ENCODE measurements at places on chromosomes 11 and 22.

DNA sequence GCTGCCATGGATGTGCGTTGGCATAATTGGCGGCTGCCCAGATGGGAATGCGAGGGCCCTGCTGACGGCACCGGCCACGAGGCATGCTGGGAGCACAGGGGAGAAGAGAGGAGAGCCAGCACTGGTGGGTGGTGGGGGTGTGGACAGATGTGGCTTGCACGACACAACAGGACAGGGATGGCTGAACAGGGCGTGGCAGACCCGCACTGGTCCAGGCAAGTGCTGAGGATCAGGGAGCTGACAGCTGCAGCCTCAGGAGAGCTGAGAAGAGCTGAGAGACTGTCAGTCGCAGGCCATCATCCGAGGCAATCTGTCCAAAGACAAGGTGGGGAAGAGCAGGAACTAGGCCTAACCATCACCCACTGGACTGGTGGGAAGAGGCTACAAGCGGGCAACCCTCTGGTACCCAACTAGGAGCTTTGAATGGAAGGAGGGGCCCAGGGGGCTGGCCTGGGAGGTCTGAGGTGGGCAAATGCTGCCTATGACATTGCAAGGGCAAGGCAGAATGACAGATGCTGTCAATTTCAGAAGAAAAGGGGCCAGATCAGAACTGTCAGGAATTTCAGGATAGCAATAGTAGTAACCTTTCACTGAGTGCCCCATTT lies 2.4 kb downstream of the GNB1L start:
- DNase-seq = no peak

DNA sequence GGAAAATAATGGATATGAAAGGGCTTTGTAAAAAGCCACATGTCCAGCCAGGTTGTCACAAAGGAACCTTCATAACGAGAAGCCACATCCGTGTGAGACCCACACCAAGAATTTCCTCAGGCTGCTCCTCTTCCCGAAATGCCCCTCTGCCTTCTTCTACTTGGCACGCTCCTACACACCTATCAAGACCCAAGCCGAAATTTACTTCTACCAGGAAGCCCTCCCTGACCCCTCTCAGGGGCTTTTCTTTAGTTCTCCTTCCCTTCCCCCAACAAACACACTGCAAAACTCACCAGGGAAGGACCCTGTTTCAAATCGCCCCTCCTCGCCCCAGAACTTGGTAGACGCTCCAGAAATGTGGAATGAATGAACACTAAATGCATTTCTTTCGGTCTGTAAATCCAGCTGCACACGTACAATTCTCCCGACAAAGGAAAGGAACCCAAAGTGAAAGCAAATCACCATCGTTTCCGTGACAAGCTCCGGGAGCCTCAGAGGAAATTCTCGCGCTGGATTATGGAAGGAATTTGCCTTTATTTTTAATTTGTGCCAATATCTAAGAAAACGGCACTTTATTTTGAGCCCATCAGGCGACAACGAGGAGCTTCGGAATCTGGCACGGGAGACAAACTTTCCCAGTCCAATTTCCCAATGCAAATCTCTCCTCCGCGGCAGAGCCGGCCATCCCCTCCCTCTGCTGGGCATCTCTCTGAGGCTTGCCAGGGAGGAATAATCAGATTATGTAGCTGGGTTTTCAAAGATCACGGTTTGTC lies 13.2 kb upstream of the SHISAL1 start:
- no peak for DNase-seq

DNA sequence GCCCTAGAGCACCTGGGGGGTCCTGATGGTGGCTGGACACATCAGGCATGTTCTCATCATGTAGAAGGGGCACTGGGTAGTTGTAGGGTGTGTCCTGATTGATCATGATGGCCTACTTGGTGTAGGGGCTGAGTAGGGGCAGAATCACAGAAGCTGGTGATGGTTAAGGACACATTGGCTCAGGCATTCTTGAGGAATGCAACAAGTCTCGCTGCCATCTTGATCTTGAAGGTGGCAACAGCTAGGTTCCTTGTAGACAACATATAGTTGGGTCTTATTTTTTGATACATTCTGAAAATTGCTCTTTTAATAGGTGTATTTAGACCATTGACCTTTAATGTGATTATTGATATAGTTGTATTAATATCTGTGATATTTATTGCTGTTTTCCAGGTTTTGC lies 28.1 kb downstream of the PPP6R3 start:
- no peak for DNase-seq

DNA sequence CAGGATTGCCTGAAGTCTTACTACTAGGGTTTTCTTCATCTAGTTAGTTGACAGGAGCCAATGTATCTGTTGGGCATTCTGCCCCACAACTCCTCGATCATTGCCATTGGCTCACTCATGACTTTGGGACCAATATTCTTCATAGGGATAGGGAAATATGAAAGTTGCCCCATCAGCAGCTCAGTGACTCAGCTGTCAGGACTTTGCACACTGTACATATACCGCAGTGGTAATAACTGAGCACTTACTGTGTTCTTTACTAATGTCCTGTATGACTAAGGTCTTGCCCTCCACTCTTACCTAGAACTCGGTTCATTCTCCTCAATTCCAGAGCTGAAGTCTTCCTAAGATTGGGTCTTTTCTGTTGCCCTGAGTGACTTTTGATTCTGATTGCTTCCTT lies 46.8 kb upstream of the PGR start:
- no peak for DNase-seq
